ENCODE measurements at places on chromosomes 6 and 20.

DNA sequence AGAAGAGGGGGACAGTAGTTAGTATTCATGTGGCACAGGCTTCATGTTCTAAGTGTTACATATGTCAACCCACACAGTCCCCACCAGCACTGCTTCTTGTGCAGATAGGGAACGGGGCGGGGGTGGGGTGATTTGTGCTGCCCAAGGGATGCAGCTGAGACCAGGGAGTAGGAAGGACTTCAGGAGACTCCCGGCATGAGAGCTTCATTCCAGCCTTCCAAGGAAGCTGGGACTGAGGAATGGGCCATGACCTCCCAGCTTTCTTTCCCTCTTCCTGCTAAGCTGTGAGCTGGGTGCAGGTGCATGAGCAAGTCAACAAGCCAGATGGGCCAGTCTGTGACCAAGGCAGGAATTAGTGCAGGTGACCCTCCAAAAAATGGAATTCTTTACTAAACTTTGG is 9.2 kb downstream of the BEND3 start:
- DNase-seq, result no peak

GRCh38 chr6:147103694-147104093 is 100.5 kb upstream of the STXBP5 start:
- no peak for DNase-seq

DNA sequence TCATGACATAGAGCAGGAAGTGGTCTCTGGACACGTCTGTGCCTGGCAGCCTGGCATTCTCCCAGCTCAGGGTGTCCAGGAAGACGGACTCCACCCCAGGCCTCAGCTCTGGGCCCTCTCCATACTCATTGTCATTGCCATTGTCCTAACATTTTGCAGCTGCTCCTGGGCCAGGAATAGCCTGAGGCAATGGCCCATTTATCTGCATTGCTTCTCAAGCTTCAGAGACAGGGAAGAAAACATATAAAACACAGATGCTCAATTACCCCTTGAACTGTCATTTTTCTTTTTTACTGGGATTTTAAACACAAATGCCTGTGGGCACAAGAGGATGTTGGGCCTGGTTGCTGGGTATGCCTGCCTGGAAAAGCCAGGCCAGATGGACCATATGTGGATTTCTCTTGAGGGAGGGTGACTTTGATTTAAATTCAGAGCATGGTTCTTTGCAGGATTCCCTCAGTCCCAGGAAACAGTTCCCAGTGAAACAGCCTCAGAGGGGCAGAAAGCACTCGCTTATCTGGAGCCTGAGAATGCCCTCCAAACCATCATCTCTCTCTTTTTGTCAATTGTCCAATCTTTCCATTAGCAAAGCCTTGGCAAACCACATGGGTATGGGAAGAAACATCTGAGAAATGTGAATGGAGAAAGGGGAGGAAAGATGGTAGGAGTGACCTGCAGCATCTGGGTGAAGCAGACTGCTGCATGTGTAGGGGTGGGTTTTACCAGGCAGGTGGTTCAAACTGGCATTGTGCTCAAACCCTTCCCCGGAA is 17.9 kb downstream of the LAMP5 start:
- DNase-seq, result peak; percentile 58

DNA sequence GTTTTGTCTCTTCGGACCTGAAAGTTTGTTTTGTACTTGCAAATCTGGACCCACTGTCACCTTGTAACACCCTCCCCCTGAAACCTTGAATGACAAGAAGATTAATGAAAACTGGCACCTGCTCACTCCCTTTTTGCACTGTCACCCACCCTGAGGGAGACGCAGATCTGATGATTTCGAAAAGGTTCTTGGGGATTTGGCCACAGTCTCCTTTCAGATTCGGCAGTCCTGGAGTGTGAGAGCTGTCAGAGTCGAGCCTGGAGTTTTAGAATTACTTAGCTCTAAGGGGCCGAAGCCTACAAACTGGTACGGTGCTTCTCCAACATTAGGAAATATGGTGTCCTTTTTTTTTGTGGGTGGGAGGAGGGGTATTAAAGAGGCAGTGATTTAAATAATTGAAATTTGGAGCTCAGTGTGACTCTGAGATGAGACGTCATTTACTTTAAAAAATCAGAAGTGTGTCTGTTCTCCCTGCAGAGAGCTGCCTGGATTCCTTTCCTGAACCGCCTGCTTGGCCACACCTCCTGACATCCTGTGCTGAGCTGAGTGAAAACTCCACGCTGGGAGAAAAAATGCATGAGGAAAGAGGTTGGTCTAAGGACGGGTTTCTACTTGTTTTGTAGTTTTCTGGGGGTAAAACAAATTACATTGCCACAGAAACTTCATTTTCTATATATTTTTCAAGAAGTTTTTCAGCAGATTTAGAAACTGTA is 447.0 kb upstream of the CDH4 start:
- no peak for DNase-seq

DNA sequence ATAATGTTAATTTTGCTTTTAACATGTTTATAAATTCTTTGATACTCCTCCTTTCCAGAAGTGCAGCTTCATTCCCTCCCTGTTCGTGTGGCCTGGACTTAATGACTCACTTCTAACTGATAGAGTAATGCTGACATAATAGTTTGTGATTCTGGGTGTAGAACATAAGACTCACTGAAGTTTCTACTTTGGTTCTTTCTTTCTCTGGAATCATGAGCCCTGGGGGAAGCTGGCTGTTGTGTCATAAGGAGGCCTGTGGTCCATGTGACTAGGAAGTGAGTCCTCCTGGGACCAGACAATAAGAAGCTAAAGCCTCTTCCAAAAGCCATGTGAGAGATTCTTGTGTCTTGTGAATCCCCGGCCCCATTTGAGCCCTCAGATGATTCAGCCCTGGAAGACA is 30.5 kb upstream of the HLA-G start:
- DNase-seq, result no peak

DNA sequence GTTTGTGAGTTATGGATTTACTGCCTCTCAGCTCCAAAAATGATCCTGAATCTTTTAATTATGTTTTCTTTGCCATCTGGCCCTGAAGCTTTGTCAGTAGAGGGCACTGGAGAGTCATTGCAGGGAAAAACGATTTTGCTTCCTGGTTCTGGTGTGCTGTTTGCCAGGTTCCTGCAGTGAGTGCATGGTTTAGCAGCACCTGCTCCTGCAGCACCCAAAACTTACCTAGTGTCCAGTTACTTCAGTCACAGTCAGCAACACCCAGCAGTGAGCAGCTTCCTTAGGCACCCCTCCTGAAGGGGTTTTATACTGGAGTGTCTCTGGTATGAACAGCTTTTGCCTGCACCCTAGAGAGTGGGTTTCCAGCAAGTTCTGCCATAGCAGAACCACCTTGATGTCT is 6.0 kb upstream of the TRIM26 start:
- DNase-seq, result no peak

- no peak for DNase-seq
Measured at GRCh38 chr6:25302677-25303128, 23.5 kb downstream of the CARMIL1 start.

DNA sequence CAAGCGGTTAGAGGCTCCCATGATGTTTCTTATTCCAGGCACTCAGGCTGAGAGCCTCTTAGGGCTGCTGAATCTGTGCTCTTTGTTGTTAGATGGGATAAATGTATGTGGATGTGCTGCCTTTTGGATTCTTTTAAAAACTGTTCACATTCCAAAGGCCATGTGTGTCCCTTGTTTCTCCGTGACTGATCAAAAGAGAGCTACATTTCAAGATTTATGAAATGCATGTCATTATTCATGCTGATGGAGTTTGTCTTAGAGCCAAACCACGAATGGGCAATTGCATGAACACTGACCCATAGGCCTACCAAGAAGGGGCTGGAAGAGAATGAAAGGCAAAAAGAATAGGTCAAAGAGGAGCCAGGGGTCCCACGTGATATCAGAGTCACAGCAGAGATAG is 104.9 kb upstream of the TSHZ2 start:
- no peak for DNase-seq

DNA sequence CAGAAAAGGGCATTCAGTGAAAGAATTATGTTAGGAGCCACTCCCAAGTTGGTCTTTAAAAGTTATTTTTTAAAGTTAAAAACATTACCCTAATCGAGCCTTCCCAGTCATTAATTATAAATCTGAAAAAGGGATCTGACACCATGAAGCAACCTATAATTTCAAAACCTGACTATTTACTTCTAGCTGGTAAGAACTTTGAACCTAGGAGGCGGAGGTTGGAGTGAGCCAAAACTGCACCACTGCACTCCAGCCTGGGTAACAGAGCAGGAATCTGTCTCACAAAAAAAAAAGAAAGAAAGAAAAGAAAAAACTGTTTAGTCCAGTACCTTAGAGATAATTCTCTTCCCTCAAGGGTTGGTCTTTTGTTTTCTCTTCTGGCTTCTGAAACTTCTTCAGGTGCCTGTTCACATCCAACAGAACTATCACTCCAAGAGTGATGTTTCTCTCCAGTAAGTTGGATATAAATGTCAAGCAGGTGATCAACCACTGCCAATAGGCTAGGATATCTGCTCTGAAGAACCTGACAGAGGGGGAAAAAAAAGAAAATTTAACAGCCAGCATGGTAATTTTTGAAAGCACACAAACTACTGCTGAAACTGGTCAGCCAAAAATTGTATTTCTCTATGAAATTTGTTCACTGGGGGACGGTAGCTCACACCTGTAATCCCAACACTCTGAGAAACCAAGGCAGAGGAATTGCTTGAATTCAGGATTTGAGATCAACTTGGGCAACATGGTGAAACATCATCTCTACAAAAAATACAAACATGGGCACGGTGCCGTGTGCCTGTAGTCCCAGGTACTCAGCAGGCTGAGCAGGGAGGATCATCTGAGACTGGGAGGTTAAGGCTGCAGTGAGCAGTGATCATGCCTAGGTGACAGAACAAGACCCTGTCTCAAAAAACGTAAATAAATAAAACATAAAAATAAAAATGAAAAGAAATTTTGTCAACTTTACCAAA is 38.2 kb downstream of the MDN1 start:
- no peak for DNase-seq
